ENCODE measurements at places on chromosomes 1 and 21.

DNA sequence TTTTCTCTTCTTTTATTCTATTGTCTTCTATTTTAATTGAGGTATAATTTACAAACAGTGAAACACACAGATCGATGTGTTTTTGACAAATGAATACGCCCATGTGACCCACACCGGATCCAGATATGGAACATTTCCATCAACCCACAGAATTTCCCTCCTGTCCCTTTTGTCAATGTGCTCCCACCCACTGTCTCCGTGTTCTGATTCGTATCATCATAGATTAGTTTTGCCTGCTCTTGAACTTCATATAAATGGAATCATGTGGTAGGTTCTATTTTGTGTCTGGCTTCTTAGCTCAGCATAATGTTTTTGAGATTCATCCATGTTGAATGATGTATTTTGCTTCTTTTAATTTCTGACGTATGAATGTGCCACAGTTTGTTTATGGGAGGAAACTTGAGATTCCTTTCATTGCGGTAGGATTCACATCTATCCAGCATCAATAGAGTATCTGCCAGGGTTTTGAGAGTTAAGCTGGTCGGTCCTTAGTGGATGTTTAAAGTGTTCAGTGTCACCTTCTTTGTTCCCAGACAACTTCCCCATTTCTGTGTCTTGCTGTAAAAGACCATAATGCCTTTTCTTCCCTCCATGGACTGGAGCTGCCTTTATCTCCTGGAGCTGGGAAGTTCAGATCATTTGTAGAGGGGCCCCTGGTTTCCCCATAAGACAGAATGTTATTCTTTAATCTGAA, 14.7 kb downstream of the NAV1 start:
- no peak for DNase-seq

DNA sequence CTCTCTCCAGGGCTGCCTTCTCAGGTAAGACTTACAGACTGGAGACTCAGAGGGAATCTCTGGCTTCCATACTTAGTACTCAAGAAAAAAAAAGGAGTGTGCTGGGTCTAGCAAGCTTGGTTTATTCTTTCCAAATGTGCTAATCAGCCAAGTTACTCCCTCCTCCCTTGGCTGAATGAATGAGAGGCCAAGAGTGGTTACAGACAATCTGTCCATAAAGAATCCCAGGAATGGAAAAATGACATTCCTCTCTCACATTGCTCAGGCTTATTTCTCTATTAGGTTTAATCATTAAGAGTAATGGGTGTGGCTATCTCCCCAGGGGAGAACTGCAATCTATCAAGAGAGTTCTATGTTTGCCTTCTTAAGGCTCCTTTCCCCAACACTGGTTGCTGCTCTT, 547.3 kb upstream of the PLXNA2 start:
- DNase-seq, result no peak

- no peak for DNase-seq
These were observed 84.8 kb upstream of the BCAR3 start for GRCh38 chr1:93766451-93766850.

DNA sequence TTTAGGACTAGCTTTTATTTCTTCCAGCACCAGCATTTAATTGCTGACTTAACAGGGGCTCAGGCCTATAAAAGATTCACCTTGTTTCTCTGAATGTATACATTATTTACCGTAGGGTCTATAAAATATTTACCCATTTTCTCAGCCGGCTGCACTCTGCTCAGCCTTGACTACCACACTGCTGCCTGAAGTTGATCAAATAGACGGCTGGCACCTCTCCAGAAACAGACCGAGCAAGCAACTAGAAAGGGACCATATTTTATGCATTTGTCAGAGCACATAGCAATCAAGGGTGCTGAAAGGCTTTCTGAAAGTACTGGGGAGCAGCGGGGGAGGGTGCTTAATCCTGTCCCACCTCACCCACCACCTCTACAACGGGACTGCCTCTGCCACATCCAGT, 64.7 kb upstream of the FGGY start:
- DNase-seq, result no peak

GRCh38 chr21:37655611-37656300, 260.5 kb downstream of the KCNJ6 start:
- DNase-seq, result no peak

- no peak for DNase-seq
These were observed 14.9 kb upstream of the SEMA4A start for GRCh38 chr1:156138458-156138867.

- DNase-seq, result no peak
These were observed 28.6 kb upstream of the MX1 start for GRCh38 chr21:41397471-41397891.
